ENCODE measurements at places on chromosomes 6 and 20.

GRCh38 chr6:11854408-11855165 is 76.0 kb upstream of the ADTRP start:
- no peak for DNase-seq

- no peak for DNase-seq
These were observed 38.4 kb upstream of the ZNF217 start for GRCh38 chr20:53631909-53632662.

DNA sequence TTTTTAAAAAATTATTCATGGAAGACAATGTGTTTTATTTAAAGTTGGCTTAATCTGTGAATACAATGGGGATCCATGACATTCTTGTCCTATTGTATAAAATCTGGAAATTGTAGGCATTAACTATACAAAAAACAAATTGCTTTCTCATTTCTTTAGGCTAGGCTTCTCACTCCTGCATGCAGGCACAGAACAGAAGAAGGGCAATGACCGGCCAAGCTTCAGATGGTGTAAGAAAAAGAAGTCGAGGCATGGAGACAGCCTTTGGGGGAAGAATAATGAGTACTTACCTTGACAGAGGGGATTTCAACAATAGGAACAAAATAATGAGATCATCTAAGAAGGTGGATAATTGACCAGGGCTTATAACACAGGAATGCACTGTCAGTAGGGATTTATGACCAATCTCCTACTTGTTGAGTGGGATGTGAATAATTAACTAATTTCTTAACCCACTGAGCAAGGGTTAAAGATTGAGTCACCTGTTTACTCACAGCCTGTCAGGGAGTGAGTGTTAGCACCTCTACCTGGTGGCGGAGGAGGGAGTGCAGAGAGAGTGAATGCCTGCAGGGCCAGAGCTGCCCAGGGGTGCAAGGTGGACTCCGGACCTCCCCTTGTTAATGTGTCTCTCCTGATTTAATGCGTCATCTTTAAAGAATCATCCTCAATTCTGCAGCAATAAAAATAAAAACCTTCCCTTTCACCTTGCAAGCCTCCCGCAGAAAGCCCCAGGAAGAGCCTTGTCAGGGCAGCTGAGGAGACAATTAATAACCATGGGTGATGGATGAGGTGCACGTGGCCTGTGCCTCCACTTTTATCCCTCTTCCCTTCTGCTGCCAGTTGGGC is 3.9 kb downstream of the SLC22A2 start:
- no peak for DNase-seq

DNA sequence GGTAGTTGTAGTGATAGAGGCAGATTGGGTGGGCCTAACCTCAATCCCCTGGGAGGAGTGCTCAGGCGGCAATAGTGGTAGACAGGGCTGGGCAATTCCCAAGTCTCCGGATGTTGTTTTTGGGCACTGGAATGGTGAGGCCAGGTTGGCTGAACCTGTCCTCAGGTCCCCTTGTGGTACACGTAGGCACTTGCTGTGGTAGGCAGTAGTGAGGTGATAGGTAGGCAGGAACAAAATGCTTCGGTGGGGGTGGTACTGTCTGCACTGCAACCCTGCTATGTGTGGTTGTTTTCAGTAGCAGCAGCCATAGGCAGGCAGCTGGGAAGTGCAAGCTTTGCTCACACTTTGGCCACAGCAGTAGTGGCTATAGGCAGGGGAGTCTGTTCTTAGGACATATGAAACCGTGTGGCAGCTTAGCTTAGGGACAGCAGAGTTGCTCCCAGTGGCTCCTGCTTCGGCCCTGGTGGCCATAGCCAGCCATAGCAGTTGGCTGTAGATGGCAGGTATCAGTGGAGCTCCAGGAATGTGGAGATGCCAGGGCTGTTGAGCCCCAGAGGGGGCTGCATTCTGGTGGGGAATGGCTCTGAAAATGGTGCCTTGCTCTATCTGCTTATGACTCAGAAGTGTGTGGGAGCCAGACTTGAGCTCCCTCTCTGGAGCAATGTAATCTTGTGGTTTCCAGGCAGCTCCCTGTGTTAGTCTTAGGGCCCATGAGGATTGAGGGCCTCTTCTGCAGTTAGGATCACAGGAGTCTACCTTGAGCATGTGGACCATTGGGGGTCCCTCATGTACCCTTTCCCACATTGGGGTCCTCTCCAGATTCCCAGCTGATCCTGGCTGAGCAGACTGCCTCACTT is 241.8 kb upstream of the BMP2 start:
- DNase-seq = no peak

DNA sequence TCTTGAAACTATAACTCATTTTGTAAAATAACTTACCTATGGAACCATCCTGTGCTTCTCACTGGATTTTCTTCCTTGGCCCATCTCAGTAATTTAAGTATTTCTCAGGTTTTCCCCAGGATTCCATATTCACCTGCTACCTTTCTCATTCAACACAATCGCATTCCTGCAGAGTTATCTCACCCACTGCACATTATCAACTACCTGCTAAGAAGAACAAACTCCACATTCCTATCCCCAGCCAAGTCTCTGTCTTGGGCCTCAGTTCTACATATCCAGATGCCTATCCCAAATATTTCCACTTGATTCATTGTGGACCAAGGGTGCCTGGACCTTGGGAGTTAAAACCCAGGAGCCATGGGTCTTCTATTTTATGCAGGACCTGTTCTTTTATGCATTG is 60.2 kb upstream of the KCNQ5 start:
- DNase-seq = no peak

- no peak for DNase-seq
These were observed 117.4 kb upstream of the SOX4 start for GRCh38 chr6:21476112-21476511.

- no peak for DNase-seq
These were observed 57.4 kb downstream of the ARHGAP40 start for GRCh38 chr20:38658879-38659596.

- DNase-seq = no peak
These were observed 37.9 kb upstream of the PRL start for GRCh38 chr6:22334778-22335177.

GRCh38 chr20:44572551-44573500 is 9.6 kb upstream of the PKIG start:
- no peak for DNase-seq

- DNase-seq = no peak
These were observed 97.3 kb downstream of the CDKAL1 start for GRCh38 chr6:20631549-20631924.

- peak; percentile 88 for DNase-seq
These were observed at the start of gene RIPK1 for GRCh38 chr6:3068329-3069214. TSS of gene RIPK1 (plus strand) at chr6:3068494. CDS start at chr6:3076824, 8,330 bp downstream.

DNA sequence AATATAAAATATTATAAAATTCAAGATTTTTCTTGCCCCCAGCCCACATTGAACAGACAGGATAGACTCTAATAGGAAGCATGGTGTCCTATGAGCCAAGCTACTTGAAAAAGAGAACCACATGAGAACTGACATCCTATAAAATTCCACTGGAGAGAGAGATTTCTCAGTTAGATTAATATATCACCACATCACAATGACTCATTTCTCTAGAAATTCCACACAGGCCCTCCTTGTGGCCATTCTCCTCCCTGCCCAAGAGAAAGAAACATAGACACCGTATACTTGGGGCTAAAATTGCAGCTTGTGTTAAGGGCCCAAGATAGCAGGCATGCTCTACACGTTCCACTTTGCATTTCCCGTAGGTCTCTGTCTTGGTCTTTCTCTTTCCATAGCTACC is 481.4 kb downstream of the PTPRT start:
- DNase-seq = no peak

DNA sequence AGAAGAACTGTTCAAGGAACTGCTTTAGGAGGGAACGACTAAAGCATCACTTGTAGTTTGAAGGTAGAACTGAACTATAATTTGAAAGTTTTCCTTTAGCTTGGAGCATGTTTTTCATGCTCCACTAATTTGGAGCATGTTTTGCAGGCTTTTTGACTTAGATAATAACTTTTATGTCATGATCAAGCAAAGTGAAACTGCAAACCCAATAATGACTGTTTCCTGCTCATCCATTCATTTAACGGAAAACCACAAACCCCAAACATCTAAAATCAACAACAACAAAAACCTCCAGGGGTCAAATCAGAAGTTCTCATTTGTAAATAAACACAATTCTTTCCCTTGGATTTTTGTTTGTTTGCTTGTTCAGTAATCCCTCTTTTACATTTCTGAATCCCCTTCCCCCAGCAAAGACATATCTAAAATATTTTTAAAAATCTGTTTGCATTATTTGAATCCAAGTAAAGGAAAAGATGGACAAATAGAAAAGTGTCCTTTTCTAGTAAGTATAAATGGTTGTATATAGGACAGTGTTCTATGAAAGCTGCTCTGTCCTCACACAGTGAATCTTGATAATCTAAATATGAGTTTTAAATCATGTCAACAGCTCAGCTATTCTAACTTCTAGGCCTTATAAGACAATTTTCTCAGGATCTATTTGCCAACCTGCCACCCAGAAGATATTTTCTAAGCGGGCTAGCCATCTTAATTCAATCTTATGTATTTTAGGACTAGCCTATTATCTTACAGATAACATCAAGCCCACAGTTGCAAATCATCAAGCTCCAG is 2.6 kb downstream of the SIM1 start:
- no peak for DNase-seq

GRCh38 chr6:137880746-137881521 is 13.9 kb downstream of the TNFAIP3 start:
- no peak for DNase-seq

DNA sequence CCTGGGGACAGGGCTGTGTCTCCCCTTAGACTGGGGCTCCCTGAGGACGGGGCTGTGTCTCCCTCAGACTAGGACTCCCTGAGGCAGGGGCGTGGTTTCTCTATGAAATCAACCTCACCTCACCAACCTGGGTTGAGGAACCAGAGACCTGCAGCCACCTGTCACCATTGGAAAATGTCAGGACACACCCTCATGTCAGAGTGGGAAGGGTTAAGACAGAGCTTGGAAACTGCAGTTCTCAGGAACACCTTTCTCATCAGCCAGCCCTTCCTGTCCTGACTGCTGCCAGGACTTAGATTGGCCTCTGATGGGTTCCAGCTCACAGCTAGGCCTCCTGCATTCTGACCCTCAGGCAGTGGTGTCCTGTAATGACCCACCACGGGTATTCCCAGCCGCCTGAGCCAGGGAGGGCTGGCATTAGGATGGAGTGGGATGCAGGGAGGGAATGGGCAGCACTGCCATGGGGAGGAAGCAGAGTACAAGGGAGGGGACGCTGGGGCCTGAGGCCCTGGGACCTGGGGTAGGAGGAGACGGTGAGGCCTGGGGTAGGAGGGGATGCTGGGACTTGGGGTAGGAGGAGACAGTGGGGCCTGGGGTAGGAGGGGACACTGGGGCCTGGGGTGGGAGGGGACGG is 76.3 kb downstream of the MRPL14 start:
- no peak for DNase-seq

- no peak for DNase-seq
These were observed 437.7 kb upstream of the ADGRB3 start for GRCh38 chr6:68197356-68197755.

DNA sequence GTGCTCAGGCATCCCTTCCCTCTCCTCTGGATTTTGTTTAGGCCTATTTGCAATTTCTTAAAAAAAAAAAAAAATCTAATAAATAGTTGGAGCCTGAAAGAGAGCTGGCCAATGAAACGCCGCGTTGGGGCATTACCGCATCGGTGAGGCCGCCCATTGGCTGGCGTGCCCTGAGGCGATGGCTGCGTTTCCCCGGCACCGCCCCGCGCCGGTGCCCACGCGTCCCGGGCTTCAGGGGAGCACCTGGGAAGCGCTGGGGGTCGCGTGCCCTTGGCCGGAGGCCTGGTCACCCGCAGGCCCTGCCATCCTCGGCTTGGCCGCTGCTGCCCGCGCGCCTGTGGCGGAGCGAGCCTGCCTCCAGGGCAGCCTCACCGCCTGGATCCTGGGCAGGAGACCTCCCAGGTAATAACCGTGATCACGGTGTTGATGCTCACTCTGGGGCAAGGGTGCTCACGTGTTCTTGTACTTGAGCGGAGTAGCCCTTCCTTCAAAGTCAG is 155.4 kb downstream of the NRN1 start:
- no peak for DNase-seq

- no peak for DNase-seq
These were observed 955.9 kb upstream of the EYS start for GRCh38 chr6:66662721-66663507.

- no peak for DNase-seq
These were observed 88.9 kb downstream of the COL12A1 start for GRCh38 chr6:75116946-75117345.

GRCh38 chr20:43840382-43841070 is 74.1 kb upstream of the TOX2 start:
- DNase-seq = no peak

- peak; percentile 55 for DNase-seq
These were observed 41.1 kb upstream of the PTGIS start for GRCh38 chr20:49608752-49609670.

- no peak for DNase-seq
These were observed 709.6 kb upstream of the FLRT3 start for GRCh38 chr20:15047042-15047441.
